Amniotic stem cell (primary cell): ENCODE measurements at places on chromosomes 7 and 10.

DNA sequence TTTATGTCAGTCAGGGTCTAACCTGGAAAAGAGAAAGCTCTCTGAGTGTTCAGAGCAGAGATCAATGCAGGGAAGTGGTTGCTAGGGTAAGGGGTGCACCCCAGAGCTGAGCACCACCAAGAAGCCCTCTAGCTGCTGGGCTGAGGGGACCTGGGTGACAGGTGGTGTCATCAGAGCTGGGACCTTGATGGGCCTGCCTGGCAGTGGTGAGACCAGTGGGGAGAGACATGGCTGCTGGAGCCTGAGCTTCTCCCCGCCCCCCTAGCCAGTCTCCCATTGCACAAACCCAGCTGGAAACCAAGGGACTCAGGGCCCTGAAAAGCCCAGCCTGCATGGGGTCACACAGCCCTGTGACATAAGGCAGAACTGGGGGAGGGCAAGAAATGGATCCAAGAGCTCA is 49.1 kb upstream of the OSBPL3 start:
- DNase-seq = no peak

- DNase-seq = no peak
Measured at GRCh38 chr10:88156341-88156740, 292.9 kb downstream of the PTEN start.

DNA sequence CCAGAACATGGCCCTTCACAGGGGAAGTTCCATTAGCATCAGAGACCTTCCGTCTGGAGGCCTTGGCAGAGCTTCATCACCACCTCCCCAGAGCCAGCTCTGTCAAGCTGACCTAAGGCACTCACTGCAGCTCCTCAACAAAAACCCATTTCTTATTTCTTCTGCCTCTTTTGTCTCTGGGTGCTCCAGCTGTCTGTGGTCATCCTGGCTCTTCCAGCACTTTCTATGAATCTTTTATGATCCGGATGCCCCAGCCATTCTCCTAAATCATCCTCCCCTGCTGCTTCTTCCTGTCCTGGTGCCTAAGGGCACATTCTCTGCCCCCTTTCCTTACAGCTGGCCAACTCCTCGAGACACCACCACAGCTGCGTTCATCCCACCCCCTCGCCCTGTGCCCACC is 171.7 kb upstream of the INSYN2A start:
- no peak for DNase-seq

DNA sequence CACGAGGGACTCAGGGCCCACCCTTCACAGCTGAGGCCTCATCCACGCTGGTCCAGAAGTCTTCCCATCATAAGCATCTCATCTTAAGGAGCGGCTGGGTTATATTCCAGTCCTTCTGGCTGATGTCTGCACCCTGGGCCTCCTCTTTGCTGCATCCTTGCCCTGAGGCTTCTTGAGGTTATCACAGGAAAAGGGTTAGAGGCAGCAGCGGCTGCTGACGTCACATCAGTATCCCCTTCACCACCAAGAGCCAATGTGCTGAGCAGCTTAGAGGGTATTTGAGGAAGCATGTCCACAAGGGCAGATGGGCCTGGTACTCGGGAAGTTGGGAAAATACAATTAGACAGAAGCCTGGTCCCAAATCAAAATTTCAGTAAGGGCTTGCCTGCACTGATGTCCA is 125.1 kb downstream of the PLXNA4 start:
- no peak for DNase-seq

GRCh38 chr10:19812976-19813375 is 3.3 kb upstream of the PLXDC2 start:
- no peak for DNase-seq

DNA sequence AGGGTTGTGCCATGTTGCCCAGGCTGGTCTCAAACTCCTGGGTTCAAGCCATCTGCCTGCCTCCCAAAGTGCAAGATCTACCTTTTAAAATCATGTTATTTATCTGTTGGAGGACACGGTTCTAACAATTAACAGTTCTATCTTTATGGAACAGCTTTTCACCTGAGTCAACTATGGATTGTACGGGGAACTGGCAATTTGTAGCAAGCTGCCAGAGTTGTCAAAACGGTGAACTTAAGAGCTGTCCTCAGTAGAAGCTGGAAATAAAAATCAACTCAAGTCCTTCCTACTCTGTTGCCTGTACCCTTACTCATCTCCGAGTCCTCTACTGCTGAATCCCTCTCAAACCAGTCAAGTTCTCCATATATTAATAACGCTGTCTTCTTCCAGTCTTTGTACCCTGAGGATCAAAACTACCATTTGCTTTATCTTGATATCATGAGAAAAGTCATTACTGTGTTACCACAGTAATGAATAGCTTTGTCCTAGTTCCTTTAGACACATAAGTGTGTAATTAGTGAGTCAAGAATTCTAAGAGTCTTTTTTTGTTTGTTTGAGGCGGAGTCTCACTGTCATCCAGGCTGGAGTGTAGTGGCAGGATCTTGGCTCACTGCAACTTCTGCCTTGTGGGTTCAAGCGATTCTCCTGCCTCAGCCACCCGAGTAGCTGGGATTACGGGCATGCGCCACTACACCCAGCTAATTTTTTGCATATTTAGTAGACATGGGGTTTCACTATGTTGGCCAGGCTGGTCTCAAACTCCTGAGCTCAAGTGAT is 28.2 kb downstream of the HBP1 start:
- DNase-seq = no peak

DNA sequence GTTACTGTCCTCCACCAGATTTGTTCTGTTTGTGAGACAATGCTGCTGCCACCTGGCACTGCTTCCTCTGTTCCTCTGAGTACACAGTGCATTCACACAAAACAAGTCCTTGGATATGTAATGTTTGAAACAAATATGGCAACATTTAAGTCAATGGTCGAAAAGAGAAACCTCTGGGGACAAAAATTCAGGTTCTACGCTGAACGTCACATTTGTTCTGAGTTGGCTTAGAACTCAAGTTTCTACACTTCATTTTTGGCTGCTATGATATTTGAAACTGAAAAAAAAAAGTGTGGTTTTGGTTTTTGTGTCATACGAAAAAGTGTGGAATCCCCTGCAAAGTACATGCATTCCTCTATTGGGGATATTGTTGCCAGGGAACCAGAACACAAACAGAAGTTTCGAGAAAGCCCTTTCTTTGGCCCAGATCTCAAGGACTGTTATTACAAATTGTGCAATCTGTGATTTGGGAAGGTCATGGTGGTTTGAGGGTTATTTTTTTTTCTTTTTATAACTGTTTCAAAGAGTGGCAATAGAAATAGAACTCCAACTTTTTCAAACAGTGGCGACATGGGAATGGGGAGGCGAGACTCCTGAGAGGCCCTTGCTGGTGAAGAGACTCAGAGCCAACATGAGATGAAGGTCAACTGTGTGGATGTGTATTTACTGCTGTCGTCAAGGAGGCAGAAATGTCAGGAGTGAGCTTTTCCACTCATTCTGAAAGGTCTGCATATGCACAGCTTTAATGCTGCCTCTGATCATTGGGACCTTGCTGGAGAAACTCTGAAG is 127.5 kb downstream of the CUBN start:
- peak; percentile 34 for DNase-seq
